ENCODE measurements at places on chromosomes 12 and 14.

DNA sequence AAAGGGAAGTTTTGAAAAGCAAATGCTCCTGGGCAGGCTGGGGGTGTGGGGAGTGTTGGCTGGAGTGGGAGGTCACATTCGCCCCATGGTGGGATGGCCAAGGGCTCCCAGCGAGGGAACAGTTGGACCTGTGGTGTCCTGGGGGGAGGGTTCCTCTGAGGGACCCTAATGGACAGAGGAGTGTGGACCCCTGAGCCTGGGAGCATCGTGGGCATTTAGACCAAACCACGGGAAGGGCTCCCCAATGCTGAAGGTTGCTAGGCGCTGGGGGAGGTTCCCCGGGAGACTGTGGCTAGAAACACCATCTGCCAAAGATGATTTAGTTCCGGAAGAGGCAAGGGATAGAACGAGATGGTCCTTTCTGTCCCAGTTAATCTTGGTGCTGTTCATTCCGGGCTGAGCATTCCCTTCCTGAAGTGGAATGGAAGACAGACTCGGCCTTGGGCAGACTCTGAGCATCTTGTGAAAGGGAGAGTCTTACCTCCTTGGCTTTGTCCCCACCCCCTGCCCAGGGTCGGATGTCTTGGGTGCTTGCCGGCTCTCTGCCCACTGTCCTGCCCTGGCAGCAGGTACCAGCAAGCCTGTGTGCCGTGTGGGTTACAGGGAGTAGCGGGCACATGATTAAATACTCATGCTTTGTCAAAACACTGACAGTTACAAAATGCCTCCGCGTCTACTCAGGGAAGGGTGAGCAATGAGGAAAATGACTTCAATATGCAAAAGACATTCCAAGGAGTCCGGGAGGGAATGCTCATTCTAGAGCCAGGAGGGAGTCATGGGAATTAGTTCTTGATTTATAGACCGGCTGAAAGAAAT lies 215.9 kb downstream of the CACNA1C start:
- DNase-seq = no peak

DNA sequence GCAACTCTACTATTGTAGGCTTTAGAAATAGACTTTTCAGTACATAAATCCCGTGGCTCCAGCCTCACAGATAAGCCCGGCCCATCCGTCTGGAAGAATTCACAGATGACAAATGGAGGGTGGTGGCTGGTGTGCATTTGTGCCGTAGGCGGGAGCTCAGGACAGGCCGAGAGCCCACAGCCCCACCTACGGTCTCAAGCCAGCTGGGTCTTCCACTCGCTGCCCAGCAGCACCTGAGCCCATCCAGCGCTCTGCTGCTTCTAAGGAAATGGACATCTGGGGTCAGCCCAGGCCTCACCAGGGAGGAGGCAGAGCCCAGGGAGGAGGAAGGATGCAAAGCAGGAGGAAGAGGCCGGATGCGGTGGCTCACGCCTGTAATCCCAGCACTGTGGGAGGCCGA lies 72.8 kb downstream of the KIF26A start:
- DNase-seq = no peak

GRCh38 chr12:79665212-79665887 lies 25.4 kb downstream of the PAWR start:
- no peak for DNase-seq

GRCh38 chr12:125288931-125289928 lies 224.0 kb downstream of the AACS start:
- no peak for DNase-seq

DNA sequence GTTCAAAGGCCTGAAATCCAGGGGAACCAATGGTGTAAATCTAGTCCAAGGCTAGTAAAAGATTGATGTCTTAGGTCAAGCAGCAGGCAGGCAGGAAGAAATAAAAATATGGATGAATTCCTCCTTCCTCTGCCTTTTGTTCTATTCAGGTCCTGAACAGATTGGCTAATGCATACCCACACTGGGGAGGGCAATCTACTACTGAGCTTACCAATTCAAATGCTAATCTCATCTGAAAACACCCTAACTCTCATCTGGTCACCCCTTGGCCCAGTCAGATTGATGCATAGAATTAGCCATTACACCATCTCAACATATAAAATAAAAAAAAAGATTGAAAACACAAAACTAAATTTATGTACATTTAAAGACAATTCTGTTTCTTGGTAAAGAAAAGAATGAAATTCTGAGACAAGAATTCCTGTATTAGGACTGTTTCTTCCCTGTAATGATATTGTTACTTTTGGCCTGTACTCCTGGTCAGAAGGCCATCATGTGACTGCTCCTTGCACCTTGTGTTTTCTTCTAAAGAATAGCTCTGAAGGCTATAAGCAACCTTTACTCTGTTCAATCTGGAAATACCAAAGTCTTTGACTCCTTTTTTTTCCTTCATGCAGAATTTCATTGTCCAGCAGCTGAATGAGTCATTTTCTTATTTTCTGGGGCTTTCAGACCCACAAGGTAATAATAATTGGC lies 19.9 kb downstream of the CLEC6A start:
- no peak for DNase-seq

Measured in esophagus squamous epithelium (tissue), 5 donors.